Peyer's patch (tissue), 4 donors: ENCODE measurements at places on chromosomes 2 and 18. TPM values are rescaled to one million over a fixed set of nuclear protein-coding genes. Genes with fewer than 3 reads are reported as not detected.

GRCh38 chr18:31659576-31660177, 24.7 kb downstream of the B4GALT6 start:
- no peaks in the 10 kb centered on the region for H3K4me1 ChIP-seq
- peak overlapping the region; percentile 44 for H3K27ac ChIP-seq
- DNase-seq: no peak
- H3K4me3 ChIP-seq: no peak overlapping the region

GRCh38 chr2:146135245-146135644, 1615.3 kb upstream of the ZEB2 start:
- H3K4me3 ChIP-seq: no peak overlapping the region

GRCh38 chr2:240430595-240430994, 4.9 kb upstream of the GPC1 start:
- peaks cover 7% of the 10 kb centered on the region for H3K4me1 ChIP-seq
- H3K27ac ChIP-seq: no peak overlapping the region
- H3K4me3 ChIP-seq: no peak overlapping the region
- no peak for DNase-seq
- no peaks in the 10 kb centered on the region for H3K36me3 ChIP-seq

DNA sequence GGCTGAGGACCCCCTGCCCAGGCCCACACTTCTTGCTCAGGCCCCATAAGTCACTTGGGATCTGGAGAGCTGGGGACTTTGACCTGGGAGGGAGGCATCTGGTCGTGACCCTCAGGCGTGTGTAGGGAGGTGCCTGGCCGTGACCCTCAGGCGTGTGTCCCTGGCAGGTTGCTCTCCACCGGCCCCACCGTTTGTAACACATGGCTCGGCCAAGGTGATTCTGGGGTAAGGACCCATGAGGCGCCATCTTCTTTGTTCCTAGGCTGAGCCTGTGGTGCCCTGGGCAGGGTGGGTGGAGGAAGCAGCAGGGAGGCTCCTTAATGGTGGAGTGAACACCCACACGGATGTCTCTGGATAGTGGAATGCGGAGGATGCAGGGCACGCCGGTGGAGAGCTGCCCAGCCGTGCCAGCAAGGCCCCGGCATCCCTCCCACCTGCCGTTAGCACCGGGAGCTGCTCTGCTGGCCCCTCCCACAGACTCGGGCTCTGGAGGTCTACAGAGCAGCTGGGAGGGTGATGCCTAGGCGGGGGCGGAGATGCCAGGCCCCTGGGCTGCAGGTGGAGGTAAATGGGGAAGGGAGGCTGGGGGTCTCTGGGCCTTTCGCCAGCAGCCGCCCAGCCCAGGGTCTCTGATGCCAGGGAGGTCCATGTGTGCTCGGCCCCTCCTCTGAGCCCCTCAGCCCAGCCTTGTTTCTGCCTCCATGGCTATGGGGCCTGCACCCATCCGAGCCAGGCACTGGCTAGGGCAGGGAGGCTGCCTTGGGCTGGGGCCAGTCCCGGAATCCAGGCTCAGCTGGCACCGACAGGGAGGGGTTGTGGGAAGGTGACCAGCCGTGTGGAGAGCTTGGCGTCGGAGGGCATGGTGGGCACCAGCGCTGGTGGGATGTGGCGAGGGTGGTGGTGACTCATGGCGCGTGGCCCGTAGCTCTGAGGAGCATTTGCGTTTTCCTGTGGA, 1.1 kb upstream of the GAL3ST2 start:
- H3K4me1 ChIP-seq: no peaks in the 10 kb centered on the region
- no peak overlapping the region for H3K4me3 ChIP-seq
- no peak overlapping the region for H3K27ac ChIP-seq
- DNase-seq: no peak
- H3K36me3 ChIP-seq: no peaks in the 10 kb centered on the region
- no peaks in the 10 kb centered on the region for H3K27me3 ChIP-seq

DNA sequence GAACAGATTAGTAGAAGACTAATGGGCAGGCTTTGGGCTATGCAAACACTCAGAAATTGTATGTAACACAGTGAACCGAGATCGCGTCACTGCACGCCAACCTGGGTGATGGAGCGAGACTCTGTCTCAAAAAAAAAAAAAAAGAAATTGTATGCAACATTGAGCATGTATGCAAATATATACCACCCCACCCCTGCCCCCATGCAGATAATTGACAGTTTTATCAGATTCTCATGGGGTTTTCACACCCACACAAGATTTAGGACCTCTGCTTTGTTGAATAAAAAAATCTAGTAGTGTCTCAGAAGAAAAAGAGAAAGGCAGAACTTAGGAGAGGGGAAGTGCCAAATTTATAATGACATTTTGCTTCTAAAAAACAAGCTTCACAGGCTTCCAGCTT, 131.6 kb upstream of the FN1 start:
- H3K27ac ChIP-seq: no peak overlapping the region
- H3K36me3 ChIP-seq: no peaks in the 10 kb centered on the region
- no peak for DNase-seq

DNA sequence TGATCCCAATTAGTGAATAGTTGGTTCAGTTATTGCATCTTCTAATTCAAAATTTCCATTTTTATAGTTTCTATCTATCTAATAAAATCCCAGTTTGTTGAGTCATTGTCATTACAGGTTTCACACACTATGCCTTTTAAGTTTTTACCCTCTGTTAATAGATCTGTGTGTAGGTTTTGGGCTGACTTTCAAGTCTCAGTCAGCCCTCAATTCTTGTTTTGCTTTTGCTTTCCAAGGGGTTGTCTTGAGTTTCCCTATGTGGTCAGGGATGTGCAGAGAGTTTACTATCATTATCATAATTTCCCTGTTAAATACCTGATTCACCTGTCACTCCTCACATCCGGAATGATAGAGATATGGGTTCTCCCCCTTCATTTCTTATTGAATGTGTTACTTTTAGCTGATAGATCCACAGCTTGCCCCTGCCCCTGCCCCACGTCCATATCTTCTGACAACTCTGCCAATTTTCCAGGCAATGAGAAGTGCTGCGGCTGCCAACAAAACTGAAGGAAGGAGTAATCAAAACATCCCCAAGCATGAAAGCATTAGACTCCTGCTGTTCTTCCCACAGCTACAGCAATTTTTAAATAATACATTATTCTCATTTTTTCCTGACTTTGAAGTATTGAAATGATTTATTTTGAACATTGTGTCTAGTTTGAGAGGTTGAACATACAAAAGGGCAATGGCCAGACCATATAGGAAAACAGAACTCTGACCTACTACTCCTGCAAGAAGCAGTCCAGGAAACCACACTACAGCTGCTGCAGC, 1064.8 kb downstream of the SUCLG1 start:
- no peaks in the 10 kb centered on the region for H3K36me3 ChIP-seq
- H3K27me3 ChIP-seq: no peaks in the 10 kb centered on the region
- H3K4me1 ChIP-seq: no peaks in the 10 kb centered on the region
- no peak for DNase-seq
- no peak overlapping the region for H3K27ac ChIP-seq
- H3K4me3 ChIP-seq: no peak overlapping the region

- H3K27me3 ChIP-seq: no peaks in the 10 kb centered on the region
- H3K36me3 ChIP-seq: no peaks in the 10 kb centered on the region
- no peak overlapping the region for H3K4me3 ChIP-seq
- H3K27ac ChIP-seq: no peak overlapping the region
- DNase-seq: no peak
Measured at GRCh38 chr2:241629762-241630435, 7.1 kb downstream of the THAP4 start.

- no peaks in the 10 kb centered on the region for H3K4me1 ChIP-seq
- no peak overlapping the region for H3K4me3 ChIP-seq
- DNase-seq: no peak
- H3K36me3 ChIP-seq: no peaks in the 10 kb centered on the region
- H3K27ac ChIP-seq: no peak overlapping the region
Measured at GRCh38 chr2:113739849-113740248, 16.6 kb downstream of the SLC35F5 start.

DNA sequence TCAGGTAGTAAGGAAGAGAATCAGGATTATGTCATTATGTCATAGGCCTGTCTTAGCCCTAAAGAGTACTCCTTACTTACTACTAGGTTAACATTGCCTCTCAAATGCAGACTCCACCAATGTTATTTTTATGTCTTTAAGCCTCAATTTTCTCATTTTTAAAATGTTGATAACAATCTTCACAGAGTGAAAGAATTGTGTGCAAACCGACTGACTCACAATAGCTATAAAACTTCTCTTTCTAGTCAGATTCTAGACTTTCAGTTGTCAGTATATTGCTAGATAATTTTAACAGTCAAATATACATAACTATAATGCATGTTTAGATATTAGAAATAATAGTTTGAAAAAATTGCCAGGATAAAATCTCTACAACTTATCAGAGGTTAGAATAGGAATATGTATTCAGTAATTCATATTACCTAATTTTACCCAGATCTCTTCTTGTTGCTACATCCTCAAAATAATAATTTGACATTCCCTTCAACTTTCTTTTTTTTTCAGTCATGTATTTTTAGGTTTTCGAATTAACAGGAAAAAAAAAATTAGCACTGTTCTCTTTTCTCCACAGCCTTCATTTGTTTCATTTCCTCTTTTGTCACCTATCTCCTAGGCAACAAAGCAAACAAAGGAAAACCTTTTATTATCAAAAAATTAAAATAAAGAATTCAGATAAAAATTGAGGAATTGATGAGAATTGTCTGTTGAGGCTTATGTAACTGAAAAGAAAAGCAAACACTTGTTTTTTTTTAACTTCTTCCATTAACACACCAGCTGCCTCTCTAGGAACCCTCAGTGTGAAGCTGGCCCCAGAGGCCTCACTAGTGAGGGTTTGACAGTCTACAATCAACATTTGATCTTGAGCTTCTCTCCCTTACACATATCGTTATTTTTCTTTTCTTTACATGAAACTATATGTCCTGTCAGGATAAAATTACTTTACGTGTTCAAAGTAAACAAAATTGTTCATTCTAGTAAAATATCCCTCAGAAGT, 279.0 kb downstream of the CALCRL start:
- DNase-seq: no peak
- H3K4me1 ChIP-seq: no peaks in the 10 kb centered on the region
- H3K4me3 ChIP-seq: no peak overlapping the region
- H3K36me3 ChIP-seq: no peaks in the 10 kb centered on the region
- no peak overlapping the region for H3K27ac ChIP-seq
- H3K27me3 ChIP-seq: no peaks in the 10 kb centered on the region

- no peak overlapping the region for H3K27ac ChIP-seq
- H3K4me1 ChIP-seq: peaks cover 31% of the 10 kb centered on the region
- no peak overlapping the region for H3K4me3 ChIP-seq
- no peaks in the 10 kb centered on the region for H3K27me3 ChIP-seq
- H3K36me3 ChIP-seq: no peaks in the 10 kb centered on the region
Measured at GRCh38 chr2:8625399-8626300, 56.2 kb upstream of the ID2 start.

DNA sequence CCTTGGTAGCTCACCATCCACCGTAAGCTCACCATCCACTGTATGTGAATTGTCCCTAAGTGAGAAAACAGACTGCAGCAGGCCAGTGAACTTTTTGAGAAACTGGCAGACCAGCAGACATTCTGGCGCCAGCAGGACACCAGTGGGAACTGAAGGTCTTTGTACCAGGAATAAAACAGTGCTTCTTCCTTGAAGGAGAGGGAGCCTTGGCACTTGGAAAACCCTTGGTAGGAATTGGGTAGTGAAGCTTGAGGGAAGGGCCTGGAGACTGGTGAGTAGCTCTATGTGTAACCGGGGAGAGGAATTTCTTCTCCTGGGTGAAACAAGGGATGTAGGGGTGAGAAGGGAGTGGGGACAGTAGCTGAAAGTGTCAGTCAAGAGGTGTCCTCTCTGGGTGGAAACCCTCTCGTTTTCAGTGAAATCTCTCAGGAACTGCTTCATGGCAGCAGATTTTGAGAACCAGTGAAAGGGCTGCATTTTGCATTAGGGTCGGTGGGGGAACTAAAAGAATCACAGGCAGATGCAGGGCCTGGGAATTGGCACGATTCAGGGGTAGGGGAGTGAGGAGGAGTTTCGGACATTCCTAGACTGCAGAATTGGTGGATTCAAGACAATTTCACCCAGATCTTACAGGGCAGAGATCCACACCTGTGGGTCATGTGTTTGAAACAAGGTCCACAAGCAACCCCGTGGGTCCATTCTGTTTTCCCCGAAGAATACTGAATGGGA, 131.5 kb upstream of the DLX2 start:
- H3K27me3 ChIP-seq: no peaks in the 10 kb centered on the region
- no peak overlapping the region for H3K4me3 ChIP-seq
- peaks cover 42% of the 10 kb centered on the region for H3K4me1 ChIP-seq
- H3K36me3 ChIP-seq: no peaks in the 10 kb centered on the region
- DNase-seq: no peak

DNA sequence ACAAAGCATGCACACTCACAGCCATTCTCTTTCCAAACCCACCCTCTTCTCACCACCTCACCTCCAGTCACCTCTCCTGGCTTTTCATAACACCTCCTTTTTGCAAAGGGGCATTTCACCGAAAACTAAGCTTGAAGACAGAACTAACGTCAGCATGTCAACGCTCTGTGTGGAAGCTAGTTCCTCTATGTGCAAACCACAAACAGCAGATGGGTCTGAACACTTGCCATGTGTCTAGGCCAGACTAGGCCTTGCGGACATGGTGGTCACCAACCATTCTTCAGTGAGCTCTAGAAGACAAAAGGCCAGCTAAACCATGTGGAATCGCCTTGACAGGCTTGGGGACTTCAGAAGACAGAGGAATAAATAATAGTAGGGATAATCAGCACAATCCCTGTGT, 148.5 kb downstream of the TXNL1 start:
- H3K36me3 ChIP-seq: no peaks in the 10 kb centered on the region
- H3K27me3 ChIP-seq: no peaks in the 10 kb centered on the region
- no peaks in the 10 kb centered on the region for H3K4me1 ChIP-seq
- DNase-seq: no peak
- H3K4me3 ChIP-seq: no peak overlapping the region
- no peak overlapping the region for H3K27ac ChIP-seq

DNA sequence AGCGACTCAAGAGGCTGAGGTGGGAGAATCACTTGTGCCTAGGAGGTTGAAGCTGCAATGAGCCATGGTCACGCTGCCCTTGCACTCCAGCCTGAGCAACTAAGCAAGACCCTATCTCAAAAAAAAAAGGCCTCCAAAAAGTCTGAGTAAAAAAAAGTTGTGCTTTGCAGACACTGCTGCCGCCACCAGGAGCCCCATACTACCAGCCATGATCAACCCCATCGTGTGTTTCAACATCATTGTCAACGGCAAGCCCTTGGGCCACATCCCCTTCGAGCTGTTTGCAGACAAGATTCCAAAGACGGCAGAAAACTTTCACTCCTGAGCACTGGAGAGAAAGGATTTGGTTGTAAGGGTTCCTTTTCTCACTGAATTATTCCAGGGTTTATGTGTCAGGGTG, 137.1 kb downstream of the INO80D start:
- no peaks in the 10 kb centered on the region for H3K4me1 ChIP-seq
- H3K27me3 ChIP-seq: no peaks in the 10 kb centered on the region
- no peaks in the 10 kb centered on the region for H3K36me3 ChIP-seq
- H3K27ac ChIP-seq: no peak overlapping the region
- no peak overlapping the region for H3K4me3 ChIP-seq
- no peak for DNase-seq

CHAC2 gene
- total RNA-seq: 1.9 TPM

CDKL4 gene
- 0.70 TPM for total RNA-seq

RNF152 gene
- total RNA-seq: 88.9 TPM
